SJSA1 (cell line): ENCODE measurements at places on chromosomes 4 and X. TPM values are rescaled to one million over a fixed set of nuclear protein-coding genes. Genes with fewer than 3 reads are reported as not detected.

GRCh38 chr4:106569146-106570031 is 200.8 kb upstream of the GIMD1 start:
- no peak for DNase-seq

DNA sequence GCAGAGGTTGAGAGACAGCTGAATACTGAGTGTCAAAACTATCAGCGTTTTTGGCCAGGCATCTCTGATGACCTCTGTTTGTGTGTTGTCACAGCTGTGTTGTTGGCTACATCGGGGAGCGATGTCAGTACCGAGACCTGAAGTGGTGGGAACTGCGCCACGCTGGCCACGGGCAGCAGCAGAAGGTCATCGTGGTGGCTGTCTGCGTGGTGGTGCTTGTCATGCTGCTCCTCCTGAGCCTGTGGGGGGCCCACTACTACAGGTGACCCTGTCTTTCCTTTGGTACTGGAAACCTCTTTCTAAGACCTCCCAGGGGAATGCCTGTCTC is 86.9 kb downstream of the EGF start:
- DNase-seq = no peak

- DNase-seq = peak; percentile 1
Observed at GRCh38 chrX:134908356-134908755, 82.4 kb upstream of the SMIM10 start.

DNA sequence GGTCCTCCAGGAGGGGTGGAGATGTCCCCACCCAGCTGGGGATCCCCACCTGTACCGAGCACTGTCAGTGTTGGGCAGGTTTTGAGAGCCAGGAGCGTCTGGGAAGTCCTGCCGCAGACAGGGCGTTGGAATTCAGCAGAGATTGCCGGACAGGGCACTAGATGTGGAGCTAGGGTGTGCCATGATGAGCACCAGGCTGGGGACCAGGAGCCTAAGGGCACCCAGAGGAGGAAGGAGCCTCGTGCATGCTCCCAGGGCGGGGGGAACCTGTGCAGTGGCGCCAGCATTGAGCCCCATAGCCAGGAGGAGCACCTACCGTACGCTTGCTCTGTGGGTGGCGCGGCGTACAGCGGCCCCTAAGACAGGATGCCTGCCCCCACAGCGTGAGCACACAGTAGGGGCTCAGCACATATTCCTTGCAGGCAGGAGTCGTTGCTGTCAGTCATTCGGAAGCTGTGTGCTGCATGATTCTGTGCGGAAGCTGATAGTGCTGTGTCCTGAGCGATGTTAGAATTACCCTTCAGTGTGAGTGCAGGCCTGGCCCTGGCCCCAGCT is 18.8 kb upstream of the TADA2B start:
- no peak for DNase-seq

DNA sequence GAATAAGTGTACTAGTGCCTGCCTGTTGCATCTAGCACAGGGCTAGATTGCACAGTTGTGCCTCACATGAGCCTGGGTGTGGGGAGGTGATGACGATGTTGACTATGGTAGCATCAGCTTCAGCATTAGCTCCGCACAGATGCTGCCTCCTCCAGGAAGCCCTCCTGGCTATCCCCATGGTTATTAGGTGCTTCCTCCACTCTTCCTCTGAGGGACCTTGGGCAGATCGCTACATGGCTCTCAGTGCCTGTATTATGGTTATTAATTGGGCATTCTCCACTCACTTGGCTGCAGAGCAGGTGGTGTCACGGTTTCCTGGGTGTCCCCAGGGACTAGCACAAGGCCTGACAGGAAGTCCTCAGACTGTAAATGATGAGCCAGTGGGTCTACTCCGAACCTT is 325.6 kb downstream of the ARHGAP10 start:
- DNase-seq = no peak

DNA sequence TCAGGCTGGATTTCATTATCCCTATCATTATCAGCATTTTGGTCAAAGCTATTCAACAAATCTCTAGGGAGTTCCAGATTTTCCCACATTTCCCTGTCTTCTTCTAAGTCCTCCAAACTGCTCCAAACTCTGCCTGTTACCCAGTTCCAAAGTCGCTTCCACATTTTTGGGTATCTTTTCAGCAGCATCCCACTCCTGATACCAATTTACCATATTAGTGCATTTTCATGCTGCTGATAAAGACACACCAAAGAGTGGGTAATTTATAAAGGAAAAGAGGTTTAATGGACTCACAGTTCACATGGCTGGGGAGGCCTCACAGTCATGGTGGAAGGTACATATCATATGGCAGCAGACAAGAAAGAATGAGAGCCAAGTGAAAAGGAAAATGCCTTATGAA is 132.8 kb upstream of the SLC7A11 start:
- no peak for DNase-seq

GRCh38 chrX:108298165-108298602 is 140.0 kb downstream of the COL4A6 start:
- DNase-seq = no peak

- no peak for DNase-seq
Observed at GRCh38 chr4:57200799-57201327, 90.7 kb upstream of the IGFBP7 start.

- no peak for DNase-seq
Observed at GRCh38 chrX:30561191-30561590, 16.4 kb downstream of the TASL start.

DNA sequence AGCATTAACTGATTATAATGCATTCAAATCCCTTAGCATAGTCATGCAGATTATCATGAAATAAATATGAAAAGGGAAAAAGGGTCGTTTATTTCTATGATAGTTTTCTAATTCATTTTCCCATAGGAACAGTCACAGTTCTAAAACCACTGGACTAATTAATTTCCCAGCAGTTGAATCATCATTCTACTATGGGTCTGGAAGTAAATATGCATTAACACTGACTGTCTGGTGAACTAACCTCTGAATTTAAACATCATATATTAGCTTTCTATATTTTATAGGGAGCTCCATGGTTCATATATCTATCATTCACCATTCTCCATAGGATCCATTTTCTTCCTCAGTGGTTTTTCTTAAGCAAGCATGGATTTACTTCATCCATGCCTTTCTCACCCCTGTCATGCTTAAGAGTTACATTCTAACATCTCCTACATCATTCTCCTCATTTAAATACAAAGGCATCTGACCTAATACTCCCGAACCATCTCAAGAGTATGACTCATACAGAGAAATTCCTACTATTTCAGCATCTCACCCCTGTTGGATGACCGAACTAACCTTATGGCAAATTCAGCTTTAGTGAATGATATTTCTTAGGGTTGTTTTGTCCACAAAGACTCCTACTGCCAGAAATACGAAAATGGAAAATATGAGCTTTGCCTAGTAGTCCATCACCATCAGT is 198.7 kb upstream of the ADAMTS3 start:
- peak; percentile 44 for DNase-seq

DNA sequence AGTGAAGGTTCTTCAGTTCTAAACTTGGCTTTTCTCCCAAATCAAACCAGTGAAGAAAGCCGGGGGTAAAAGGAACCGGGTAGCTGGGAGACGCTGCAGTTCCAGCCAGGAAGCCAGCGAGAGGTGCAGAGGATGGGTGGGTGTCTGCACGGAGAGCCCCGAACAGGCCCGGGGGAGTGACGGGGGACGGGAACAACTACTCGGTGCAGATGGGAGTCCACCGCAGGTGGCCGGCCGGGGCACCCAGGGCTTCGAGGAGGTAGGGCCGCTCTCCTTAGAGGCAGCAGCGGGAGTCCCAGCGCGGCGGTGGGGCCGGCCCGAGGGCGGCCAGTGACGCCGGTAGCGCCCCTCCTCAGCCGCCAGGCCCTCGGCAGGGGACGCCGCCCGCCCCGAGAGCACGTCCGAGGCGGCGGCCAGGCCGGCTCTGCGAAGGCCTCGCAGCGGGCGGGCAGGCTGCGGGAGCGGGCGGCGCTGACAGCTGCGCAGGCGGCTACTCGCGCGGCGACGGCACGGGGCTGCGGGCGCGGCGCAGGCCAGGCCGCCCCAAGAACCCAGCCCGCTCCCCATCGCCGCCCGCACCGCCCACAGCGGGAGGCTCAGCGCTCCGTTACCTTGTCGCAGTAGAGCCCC is 449 bp downstream of the FBXL5 start:
- peak; percentile 34 for DNase-seq

- DNase-seq = no peak
Observed at GRCh38 chrX:114591121-114591520, 7.2 kb downstream of the HTR2C start.

GRCh38 chr4:20723019-20723418 is 22.8 kb downstream of the PACRGL start:
- DNase-seq = no peak

GRCh38 chr4:27023366-27023765 is 162.7 kb downstream of the STIM2 start:
- no peak for DNase-seq

DNA sequence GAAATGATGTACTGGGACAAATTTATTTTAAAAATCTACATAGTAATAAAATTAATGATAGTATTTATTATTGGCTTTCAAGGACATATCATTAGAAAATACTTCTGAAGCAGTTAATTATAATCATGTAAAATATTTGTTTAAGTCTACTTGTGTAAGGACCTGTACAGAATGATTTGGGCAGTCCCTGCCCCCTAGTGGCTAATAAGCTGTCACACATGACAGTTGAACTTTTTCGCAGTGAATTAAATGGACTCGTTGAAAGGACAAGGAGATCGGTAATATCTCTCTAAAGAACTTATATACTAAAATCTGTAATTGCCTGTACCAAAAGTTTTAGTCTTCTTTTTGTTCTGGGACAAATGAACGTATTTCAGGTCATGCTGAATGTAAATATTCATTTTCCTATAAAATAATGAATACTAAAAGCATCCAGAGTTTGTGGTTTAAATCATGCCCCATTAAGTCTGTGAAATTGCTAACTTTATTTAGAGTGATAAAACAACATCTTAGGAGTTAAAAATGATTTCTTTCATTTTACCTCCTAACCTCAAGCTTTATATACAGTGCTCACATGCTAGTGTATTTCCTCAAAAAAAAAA is 13.6 kb downstream of the EXOC1 start:
- DNase-seq = no peak

GRCh38 chr4:148069086-148069894 is 337.4 kb downstream of the ARHGAP10 start:
- DNase-seq = no peak

DNA sequence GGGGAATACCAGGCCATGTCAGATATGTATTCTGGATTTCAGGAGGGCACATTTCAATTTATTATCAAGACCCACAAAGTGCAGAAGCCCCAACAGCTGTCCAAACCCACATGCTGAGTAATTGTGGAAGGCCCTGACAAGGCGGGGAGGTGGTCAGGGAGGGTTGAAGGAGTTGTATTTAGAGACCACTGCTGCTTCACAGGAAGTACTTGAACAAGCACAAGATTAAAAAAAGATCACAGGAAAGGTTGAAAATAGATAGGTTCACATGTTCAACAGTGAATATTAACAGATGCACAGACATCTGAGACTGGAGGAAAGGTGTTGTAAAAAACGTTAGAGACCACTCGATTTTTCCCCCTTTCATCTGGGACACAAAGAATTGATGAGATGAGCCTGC is 17.9 kb downstream of the ATP8A1 start:
- no peak for DNase-seq

- DNase-seq = no peak
Observed at GRCh38 chrX:123223409-123223808, 39.3 kb downstream of the GRIA3 start.

DNA sequence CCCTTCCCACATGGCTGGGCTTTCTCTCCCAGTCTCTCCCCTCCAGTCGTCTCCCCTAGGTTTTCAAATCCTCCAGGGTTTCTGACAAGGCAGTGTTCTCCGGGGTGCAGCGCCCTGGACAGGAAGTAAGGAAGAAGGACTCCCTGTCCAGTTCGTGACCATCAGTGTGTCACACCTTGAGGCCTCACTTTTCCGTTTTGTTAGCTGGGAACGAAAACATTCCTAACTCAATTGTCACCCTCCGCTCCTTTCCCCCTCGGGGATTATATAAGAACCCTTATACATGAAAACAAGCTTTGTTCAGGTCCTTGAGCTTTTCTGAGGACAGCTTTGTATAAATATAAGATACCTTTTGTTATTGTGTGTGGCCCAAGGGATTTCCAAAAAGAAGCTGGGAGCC is 92.1 kb downstream of the KDR start:
- no peak for DNase-seq

DNA sequence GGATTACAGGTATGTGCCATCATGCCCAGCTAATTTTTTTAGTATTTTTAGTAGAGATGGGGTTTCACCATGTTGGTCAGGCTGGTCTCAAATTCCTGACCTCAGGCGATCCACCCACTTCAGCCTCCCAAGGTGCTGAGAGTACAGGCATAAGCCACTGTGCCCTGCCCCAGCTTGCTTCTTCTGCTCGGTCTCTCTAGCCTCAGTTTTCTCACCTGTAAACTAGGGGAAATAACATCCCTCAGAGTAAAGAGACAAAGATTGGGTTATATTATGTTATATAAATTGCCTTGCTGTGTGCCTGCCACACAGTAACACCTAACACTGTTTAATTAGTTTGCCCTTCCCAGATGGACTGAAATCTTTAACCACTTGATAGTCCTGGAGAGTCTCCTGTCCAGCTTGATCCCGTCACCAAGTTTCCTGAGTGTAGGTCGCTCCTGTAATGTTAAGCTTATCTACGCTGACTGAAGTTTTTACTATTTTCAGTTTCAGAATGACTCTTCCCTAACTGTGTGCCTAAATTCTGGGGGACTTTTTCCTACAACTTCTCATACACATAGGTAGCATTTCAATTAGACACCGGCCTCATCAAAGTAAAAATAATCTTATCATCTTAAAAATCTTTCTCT is 412.7 kb upstream of the TENM3 start:
- no peak for DNase-seq

DNA sequence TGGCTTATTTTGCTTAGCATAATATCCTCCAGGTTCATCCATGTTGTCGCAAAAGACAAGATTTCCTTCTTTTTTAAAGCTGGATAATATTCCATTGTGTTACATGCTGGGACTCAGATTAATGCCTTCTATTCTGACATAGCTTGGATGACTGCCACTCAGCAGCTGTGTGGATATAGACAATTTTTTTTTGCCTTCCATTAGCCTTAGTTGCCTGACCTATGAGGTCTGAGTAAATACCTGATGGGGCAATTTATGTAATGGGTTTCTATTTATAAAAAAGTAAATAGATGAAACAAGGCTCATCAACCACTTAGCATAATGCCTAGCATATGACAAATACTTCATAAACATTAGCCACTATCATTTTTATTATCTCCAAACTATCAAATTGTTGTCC is 515.4 kb downstream of the ZNF674 start:
- no peak for DNase-seq

- DNase-seq = no peak
Observed at GRCh38 chr4:40232610-40233009, 35.8 kb downstream of the RHOH start.

DNA sequence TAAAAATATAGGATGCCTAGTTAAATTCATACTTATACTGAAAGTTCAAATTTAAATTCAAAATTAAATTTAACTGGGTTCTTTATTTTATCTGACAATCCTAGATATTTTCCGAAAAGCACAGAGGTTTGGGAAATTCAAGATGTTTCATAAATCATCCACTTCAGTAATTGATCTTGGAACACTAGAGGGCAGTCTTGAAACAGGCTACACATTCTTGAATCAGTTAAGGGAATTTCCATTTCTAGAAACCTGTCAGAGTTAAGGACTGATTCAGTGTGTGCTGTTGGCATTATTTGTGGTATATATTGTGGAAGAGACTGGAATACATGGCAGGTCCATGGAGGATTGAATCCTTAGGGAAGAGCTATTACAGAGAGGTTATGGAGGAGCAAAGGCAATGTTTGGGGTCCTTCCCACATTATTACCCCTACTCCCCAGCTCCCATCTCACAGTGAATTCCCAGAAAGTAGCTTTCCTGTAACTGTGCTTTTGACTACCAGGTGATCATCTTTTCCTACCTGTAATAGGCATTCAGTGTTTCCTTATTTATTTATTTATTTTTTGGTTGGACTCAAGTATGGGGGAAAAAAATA is 92.9 kb downstream of the EGF start:
- DNase-seq = peak; percentile 42

Gene NKX1-1
- not detected in 2 replicates for total RNA-seq

Gene OCIAD1
- 51.8 and 54.6 TPM in 2 replicates for total RNA-seq
